ENCODE measurements at places on chromosomes 16 and 17.

GRCh38 chr16:49608098-49608497 is 234.5 kb downstream of the C16orf78 start:
- no peak for DNase-seq

DNA sequence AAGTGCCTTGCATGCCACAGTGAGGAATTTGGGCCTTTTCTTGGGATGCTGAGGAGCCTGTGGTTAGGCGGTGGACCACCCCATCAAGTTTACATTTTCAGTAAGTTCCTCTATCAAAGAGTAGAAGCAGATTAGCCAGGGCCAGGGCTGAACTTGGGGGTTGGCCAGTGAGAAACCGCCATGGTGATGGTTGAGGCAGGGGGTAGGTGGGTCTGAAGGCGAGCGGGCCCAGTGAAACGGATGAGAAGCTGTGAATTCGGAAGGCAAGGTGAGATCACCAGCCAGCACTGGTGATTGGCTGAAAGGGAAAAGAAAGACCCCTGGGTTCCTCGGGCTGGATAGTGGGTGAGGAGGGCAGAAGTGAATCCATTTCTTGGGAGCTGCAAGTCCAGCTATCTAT is 311.4 kb downstream of the CBLN1 start:
- no peak for DNase-seq

DNA sequence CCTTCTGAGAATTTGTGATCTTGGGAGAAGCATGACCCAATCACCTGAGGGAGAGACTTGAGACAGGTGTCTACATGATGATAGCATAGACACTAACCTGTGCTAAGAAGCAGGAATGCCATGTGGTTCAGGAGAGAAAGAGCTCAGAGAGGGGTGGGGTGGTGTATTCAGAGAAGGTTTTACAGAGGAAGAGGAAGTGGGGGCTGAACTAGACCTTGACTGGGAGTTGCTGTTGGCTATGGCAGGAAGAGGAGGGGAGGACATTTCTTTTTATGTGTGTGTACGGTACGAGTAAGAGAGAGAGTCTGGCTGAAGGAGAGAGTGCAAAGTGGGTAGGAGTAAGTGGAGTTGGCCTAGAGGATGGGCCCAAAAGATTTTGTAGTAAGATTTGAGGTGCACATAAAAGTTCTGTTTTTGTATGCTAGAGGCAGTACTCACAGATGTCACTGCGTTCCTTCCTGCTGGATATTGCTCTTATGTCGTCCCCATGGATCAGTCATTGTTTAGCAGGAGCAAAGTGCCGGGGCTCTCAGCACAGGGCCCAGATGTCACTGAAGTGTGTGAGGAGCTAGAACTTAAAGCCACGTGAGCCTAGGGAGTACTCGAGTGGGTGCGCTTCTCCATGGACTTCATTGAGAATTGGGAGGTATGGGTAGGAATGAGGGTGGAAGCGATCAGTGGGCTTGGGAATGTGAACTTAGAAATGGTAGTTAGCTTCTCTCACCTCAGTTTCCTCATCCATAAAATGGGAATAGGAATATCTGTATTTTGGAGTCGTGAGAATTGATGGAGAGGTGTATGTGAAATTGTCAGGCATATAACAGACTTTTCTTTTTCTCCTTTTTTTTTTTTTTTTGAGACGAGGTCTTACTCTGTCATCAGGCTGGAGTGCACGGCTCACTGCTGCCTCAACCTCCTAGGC is 22.1 kb downstream of the SLC7A6 start:
- no peak for DNase-seq

DNA sequence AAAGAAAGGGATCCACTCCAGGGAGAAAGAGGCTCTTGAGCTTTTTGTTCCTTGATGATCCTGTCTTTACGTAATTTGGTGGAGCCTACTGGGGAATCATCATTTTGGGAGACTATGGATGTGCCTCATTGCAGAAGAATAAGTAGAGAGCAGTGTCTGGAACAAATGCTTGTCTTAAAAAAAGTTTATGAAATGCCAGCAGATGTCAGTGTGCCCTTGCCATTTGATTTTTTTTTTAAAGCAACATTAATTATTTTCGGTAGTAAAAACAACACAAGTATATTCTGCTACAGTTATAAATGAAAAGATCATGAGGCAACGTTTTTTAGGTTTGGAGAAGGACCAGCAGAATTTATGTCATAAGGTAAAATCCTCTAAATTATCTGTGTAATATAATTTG is 934.8 kb upstream of the EEF2KMT start:
- DNase-seq: no peak
